Osteoblast (primary cell): ENCODE measurements at places on chromosomes 13 and 19. TPM values are rescaled to one million over a fixed set of nuclear protein-coding genes. Genes with fewer than 3 reads are reported as not detected.
A peak's percentile ranks its signal among the peaks of the same experiment; 100 is the strongest.

GRCh38 chr19:2359992-2360685 lies at the start of gene TMPRSS9:
Gene TMPRSS9 (plus strand): TSS chr19:2360265. CDS start chr19:2389786, 29,521 bp downstream.
- no peak for DNase-seq

DNA sequence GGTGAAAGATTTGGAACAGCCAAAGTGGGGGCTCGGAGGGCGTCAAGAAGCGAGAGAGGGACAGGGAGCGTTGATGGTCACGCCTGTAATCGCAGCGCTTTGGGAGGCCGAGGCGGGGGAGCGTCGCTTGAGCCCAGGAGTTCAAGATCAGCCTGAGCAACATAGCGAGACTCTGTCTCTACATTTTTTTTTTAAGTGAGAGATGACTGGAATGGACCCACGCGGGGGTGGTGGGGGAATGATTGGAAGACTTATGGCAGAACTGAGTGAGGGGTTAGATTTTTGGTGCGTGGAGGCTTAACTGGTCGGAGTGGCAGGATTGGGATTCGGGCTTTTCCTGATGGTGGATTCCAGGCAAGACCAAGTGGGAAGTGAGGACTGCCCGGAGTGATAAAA lies 725 bp downstream of the PSMD8 start:
- DNase-seq: peak; percentile 70

DNA sequence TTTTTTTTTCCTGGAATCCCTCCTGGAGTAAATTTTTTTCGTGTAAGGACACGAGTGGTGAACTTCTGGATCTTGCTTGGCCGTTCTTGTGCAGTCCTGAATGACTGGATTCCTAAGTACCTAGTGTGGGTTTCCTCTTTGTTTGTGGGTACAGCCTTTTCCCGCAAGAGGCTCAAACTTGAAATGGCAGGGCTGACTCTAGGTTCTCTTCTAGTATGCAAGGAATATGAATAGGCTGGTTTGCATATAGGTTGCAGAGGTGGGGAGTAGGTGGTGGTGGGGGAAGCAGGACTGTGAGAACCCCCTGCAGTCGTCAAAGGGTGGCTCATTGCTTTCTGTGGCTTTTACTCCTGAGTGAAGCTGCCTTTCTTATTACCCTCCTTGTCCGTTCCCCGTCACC lies 13.6 kb downstream of the UBAC2 start:
- DNase-seq: no peak

GRCh38 chr13:95834134-95834765 lies 157.3 kb downstream of the DNAJC3 start:
- peak; percentile 32 for DNase-seq

DNA sequence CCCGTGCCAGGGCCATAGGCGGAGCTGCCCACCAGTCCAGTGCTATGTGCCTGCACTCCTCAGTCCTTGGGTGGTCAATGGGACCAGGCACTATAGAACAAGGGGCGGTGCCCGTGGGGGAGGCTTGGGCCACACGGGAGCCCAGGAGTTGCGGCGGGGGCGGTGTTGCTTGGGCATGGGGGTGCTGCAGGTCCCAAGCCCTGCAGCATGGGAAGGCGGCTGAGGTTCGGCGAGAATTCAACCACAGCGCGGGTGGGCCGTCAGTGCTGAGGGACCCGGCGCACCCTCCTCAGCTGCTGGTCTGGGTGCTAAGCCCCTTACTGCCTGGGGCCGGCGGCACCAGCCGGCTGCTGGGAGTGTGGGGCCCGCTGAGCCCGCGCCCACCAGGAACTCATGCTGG lies 242.2 kb upstream of the SGCG start:
- no peak for DNase-seq

Gene HIPK4
- 0.29 and 0.36 TPM in 2 replicates for total RNA-seq

Gene F7
- total RNA-seq: under 0.01 TPM in 1 of 2 replicates, not detected in the other

GRCh38 chr19:38869836-38870607 lies 8.1 kb downstream of the RINL start:
- DNase-seq: peak; percentile 89

GRCh38 chr13:113816946-113817859 lies 46.7 kb downstream of the GAS6 start:
- peak; percentile 99 for DNase-seq

Gene ZNF582
- 2.2 and 3.2 TPM in 2 replicates for total RNA-seq

- DNase-seq: no peak
These were observed 1.7 kb downstream of the SELENOW start for GRCh38 chr19:47780215-47780551.

Gene IZUMO2
- total RNA-seq: not detected in 2 replicates

GRCh38 chr13:74910415-74910814 lies 571.6 kb downstream of the TBC1D4 start:
- DNase-seq: peak; percentile 11

Gene SLC1A6
- total RNA-seq: not detected in 2 replicates

DNA sequence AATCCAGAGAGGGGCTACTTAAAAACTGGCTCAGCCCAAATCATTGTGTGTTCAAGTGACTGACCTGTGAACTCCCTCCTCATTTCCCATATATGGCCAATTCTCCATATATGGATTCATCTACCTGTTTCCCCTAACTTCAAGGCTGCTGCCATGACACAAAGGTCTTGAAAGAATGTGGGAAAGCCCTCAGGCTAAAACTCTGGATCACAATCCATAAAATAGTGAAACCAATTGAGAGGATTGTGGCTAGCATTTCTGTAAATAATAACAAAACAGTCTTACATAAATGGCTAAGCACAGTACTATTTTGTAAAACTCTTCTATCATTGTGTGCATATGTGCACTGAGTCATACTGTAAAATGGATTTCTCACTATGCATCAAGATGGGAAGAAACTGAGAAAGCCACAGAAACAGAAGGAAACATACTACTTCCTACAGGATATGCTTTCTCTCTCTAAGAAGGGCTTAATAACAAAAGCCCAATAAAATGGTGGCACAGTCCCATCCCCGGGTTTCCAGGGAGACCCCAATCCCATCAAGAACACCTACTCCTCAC lies 80.5 kb downstream of the FOXO1 start:
- no peak for DNase-seq

Gene ZNF570
- 6.9 and 12.4 TPM in 2 replicates for total RNA-seq

Gene ARHGEF7
- 27.5 and 34.8 TPM in 2 replicates for total RNA-seq

- peak; percentile 10 for DNase-seq
These were observed 29.8 kb downstream of the RAB20 start for GRCh38 chr13:110531671-110532083.

Gene NLRP9
- total RNA-seq: not detected in 2 replicates

GRCh38 chr13:19810996-19811881 lies 28.5 kb upstream of the PSPC1 start:
- no peak for DNase-seq

GRCh38 chr19:50000841-50001557 lies 24.2 kb downstream of the VRK3 start:
- no peak for DNase-seq

DNA sequence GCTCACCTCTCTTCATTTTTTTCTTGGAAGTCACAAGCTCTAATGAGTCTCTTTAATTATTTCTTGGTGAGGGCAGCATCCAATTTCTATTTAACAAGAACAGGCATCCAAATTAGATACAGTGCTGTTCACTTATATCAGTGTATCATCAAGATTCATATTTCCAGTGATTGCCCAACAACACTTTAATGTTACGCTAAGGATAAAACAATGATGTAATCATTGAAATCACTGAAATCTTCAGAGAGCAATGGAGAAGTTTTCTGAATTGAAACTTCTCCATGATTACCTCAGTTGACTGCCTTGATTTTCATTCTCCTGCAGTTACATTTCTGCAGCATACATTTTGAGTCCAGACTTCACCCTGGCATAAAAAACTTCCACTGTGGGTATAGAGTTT lies 17.1 kb upstream of the LRCH1 start:
- DNase-seq: no peak

DNA sequence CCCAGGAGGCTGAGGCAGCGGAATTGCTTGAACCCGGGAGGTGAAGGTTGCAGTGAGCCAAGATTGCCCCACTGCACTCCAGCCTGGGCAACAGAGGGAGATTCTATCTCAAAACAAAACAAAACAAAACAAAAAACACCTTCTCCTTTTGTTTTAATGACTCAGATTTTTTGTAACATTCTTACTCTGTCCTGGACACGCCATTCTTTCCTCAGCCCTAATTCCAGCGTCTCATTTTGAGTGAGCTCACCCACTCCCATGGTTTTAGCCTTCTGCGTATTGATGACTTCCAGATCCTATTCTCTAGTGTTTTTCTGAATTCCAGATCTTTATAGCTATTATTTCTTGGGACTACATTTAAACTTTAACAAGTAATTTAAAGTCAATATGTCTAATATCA lies 326.3 kb downstream of the MYO16 start:
- no peak for DNase-seq

DNA sequence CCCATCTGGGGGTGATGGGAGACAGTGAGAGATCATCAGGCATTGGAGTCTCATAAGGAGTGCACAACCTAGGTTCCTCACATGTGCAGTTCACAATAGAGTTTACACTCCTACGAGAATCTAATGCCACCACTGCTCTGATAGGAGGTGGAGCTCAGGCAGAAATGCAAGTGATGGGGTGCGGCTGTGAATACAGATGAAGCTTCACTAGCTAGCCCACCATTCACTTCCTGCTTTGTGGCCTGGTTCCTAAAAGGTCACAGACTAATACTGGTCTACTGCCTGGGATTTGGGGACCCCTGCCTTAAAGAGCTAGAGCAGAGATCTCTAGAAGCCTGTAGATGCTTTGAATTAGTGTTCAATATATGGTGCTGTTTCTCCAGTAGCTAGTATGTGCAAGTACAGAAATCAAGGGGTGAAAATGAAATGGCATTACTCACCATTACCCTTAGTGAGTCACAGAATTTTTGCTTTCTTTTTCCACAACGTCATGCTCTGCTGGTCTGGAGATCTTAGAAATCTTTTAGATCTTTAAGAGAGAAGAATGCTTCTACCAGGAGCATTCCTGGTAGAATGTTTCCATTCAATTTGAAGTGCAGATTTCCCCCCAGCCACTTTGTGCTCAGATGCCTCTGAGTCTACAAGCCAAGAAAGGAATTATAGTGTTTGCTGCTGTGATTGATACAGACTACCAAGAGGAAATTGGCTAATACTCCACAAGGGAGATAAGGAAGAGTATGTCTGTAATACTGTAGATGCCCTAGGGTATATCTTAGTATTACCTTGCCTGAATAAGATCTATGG lies 2301.2 kb downstream of the PCDH9 start:
- DNase-seq: no peak

GRCh38 chr13:21060338-21061028 lies 903 bp downstream of the LATS2 start:
- DNase-seq: peak; percentile 82

- DNase-seq: no peak
These were observed 433.0 kb downstream of the TSHZ3 start for GRCh38 chr19:30916238-30916637.

- DNase-seq: no peak
These were observed 68.5 kb downstream of the TSC22D1 start for GRCh38 chr13:44507639-44508038.

- peak; percentile 84 for DNase-seq
These were observed 147.5 kb downstream of the CYSLTR2 start for GRCh38 chr13:48801255-48801654.

GRCh38 chr13:39224671-39225240 lies 186.5 kb downstream of the NHLRC3 start:
- DNase-seq: no peak

- DNase-seq: peak; percentile 73
These were observed 512 bp downstream of the MED4 start for GRCh38 chr13:48094404-48094780.

DNA sequence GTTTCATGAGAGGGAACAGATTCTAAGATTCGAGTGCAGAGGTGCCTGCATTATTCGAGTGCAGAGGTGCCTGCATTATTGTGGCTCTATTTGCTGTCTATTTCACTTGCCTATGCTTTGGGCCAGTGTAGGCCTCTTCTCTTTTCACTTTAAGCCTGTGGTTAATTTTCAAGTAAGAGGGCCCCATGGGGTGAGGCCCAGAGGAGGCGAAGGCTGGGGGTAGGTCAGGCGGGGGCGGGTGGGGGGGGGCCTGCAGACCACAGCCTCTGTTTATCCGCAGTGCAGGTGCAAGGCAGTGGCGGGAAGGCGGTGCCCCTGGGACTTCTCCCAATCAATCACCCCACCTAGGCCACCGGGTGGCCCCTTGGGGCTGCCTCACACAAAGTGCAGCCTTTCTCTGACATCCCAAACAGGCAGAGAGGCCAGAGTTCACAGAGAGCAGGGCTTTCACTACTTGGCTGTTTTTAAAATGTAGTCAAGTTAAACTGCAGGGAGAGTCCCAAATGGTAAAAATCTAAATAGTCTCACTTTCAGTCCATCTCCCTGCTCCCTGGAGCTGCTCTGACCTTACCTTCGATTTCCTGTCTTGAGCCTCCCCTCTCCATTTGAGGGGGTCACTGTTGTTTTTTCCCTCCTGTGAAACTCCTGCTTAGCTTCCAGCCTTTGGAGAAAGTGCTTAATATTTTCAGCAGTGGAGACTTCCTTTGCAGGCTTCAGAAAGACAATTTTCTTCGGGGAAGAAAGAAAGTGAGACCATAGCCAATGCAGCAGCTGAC lies 249.0 kb downstream of the DLEU7 start:
- no peak for DNase-seq

GRCh38 chr13:107736170-107736569 lies 479.2 kb downstream of the LIG4 start:
- no peak for DNase-seq

Gene CYP2F1
- not detected in 2 replicates for total RNA-seq
